Renal cortical epithelial cell (primary cell): ENCODE measurements at places on chromosomes 2 and 18. TPM values are rescaled to one million over a fixed set of nuclear protein-coding genes. Genes with fewer than 3 reads are reported as not detected.

TRIM43 gene
- total RNA-seq: 0.05 TPM in 1 of 2 replicates, not detected in the other

BBS5 gene
- 2.3 and 7.8 TPM in 2 replicates for total RNA-seq

HOXD1 gene
- total RNA-seq: 4.2 and 15.7 TPM in 2 replicates

ME2 gene
- total RNA-seq: 72.3 and 77.1 TPM in 2 replicates

DUSP19 gene
- 0.87 and 1.8 TPM in 2 replicates for total RNA-seq

EVX2 gene
- total RNA-seq: not detected in 2 replicates

ALK gene
- total RNA-seq: not detected in 2 replicates

FBXO15 gene
- total RNA-seq: 1.7 and 3.4 TPM in 2 replicates

CHRNG gene
- total RNA-seq: not detected in 2 replicates

HRH4 gene
- 0.05 TPM in 1 of 2 replicates, not detected in the other for total RNA-seq

C2orf78 gene
- not detected in 2 replicates for total RNA-seq

KLHL30 gene
- total RNA-seq: 0.40 and 0.87 TPM in 2 replicates

NFE2L2 gene
- 64.1 and 178 TPM in 2 replicates for total RNA-seq

SATB2 gene
- 2.3 and 5.6 TPM in 2 replicates for total RNA-seq

KCNG3 gene
- 0.15 TPM in 1 of 2 replicates, not detected in the other for total RNA-seq

MC5R gene
- total RNA-seq: not detected in 2 replicates

PKDCC gene
- total RNA-seq: 2.1 and 2.4 TPM in 2 replicates

CCDC141 gene
- total RNA-seq: under 0.01 and 0.05 TPM in 2 replicates

NCKAP5 gene
- total RNA-seq: 0.55 and 0.69 TPM in 2 replicates

PTH2R gene
- total RNA-seq: 0.17 and 3.2 TPM in 2 replicates

WNT6 gene
- 3.5 TPM in 1 of 2 replicates, not detected in the other for total RNA-seq

CBLN2 gene
- 0.05 and 0.17 TPM in 2 replicates for total RNA-seq
